ENCODE measurements at places on chromosomes 6 and 20.

- no peak for DNase-seq
These were observed 125.1 kb downstream of the SNX5 start for GRCh38 chr20:17843246-17844132.

DNA sequence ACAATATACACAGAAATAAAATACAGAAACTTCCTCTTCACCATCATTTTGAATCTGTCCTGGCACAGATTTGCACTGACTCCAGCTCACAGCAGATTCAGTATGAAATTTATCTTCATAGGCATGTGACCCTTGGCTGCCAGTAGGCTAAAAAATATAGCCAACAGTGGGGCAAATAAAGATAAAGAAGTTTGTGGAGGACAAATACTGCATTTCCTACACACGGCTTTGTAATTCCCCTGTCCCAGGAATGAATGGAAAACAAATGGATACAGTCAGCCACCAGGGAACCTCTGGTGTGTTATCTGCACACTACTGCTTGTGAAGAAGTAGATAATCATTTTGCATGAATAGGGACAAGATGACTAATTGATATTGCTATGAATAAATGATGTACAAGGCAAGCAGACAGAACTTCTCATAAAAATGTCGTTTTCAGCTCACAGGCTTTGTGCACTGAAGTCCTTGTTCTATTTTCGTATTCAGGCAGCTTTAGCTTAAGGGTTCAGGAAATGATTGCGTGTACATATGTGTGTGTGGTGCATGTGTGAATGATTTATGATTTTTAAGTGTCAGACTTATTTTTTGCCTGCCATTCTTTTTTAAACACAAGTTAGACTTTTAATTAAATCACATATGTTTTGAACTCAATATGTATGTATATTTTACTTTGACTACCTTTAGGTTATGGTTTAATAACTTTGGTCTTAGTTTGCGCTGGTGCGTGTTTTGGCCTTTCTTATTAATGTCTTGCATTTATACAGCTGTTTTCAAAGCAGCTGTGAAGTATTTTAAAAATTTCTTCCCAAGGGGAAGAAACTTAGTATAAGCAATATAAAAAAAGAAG, 543.8 kb upstream of the JAG1 start:
- DNase-seq, result no peak

- DNase-seq, result peak; percentile 46
These were observed 1.1 kb downstream of the SPAG4 start for GRCh38 chr20:35616465-35617396.

DNA sequence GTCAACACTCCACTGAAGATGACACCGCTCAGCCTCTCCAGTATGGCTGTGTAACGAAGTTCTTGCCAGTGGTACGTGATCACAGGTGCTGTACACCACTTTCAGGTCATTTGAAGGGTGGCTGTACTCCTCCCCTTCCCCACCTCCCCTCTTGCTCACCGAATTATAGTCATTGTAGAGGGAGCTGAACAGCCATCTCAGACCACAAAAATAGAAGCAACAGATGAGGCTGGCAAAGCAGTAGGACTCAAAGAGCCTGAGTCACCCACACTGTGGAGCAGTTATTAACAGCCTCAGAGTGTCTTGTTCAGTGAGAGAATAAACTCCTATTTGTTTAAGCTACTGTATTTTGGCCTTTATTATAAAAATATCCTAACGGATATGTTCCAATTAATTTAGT, 192.5 kb upstream of the MCHR2 start:
- no peak for DNase-seq

DNA sequence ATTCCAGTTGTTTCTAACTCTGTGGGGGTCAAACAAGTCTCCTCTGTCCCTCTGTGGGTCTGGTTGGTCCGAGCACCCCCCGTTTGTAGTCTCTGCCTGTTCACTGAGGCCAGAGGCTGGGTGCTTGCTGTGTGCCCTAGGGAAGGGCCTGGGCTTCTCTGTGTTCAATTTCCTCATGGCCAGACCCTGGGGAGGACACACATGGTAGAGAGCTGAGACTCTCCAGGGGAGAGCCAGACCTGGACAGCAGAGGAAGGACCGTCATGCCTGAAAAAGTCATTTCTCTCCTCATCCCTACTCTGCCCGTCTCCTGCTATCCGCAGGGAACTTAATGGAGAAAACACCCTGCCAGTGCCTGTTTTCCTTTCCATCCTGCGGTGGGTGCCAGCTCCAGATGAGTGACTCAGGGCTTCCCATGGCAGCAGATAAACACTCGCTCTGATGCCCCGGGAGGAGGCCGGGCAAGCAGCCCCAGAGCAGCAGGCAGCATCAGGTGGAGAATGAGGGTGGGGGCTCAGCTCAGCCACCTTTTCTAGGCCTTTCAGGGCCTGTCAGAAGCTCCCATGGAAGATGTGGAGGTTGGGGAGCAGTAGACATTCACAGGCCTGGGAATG, 51.9 kb downstream of the SNAI1 start:
- DNase-seq, result no peak

- DNase-seq, result no peak
These were observed 9.9 kb upstream of the BAK1 start for GRCh38 chr6:33589731-33590530.

GRCh38 chr6:39228111-39228971, 934 bp downstream of the KCNK5 start:
- DNase-seq, result no peak

GRCh38 chr20:18702736-18703135, 110.8 kb upstream of the SCP2D1 start:
- DNase-seq, result no peak

- no peak for DNase-seq
These were observed 198.7 kb downstream of the RIMS1 start for GRCh38 chr6:72084992-72085569.

- DNase-seq, result no peak
These were observed 1.8 kb upstream of the CARMIL1 start for GRCh38 chr6:25277386-25277785.

DNA sequence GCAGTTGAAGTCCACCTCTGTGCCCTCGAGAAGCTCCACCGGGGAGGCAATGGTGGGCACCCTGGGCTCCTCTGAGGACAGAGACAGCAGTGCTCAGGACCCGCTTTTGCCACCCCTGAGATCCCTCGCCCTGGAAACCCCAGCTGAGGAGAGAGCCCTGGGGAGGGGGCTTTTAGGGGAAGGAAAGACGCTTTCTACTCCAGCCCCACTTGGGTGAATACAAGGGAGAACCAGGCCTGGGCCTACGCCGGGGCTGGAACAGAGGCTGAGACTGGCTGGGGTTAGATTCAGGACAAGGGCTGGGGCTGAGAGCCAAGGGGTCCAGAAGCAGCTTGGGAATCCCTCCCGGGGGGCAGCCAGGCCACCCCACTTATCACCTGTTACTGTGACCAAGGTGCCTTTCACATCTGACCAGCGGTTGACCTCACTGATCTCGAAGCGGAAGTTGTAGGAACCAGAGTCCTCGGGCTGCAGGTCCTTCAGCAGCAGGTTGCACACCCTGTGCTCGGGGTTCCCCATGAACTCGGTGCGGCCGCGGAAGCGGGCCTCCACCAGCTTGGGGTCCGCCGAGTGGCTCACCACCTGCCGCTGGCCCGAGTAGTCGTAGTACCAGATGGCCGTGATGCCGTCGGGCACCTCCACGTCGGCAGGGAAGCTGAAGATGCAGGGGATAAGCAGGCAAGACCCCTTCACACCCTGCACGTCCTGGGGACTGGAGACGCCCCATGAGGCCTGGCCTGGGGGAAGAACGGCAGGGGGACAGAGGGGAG, 6.2 kb downstream of the SIGLEC1 start:
- DNase-seq, result no peak

- DNase-seq, result no peak
These were observed 38.5 kb downstream of the TRAM2 start for GRCh38 chr6:52538252-52538900.

DNA sequence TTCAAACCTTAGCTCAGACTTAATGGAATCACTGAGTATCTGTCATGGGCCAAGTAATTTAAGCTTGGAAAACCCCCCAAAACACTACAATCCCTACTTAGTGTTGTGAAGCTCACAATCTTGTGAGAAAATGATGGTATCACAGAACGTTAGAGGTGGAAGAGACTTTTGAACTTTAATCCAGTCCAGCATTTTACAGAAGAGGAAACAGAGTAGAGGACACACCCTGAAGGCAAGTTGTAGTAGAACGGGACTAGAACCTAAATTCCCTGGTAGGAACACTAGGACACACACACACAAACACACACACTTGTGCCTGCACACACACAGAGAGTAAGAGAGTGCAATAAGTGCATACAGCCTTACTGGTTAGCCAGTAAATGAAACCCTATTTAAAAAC, 50.2 kb upstream of the CAP2 start:
- no peak for DNase-seq

DNA sequence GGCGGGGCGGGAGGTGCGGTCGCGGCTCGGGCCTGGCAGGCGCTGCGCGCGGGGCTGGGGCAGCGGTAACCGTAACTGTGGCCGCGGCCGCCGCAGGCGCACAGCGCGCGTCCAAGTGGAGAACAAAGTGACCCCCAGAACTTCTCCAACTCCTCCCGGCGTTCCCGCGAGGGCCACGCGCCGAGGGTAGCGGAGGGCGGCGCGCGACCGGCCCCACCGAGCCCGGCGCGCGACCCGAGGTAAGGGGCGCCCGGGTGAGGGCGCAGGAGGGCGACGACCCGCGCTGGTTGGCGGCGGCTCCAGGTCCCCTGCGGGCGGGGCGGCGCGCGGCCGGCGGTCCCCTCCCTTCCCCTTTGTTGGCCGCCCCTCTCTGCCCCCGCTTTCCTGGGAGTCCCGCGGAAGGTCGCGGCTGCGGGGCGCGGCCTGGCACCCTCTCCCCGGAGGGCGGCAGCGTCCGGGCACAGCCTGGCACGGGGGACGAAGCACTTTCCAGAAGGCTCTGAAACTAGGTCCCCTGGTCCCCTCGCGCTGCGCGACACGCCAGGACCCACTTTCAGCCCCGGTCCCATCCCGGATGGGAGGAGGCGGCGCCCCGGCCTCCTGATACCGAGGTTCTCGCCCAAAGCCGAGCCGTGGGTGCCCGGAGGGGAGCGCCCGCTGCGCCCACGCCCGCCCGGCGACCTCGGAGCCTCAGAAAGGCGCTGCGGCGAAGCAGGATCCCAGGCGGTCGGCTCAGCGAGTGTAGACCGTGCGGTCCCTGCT, at the start of gene TIAM2:
Gene TIAM2, plus strand, starts transcription at position 62 of the 762 bp plus-strand sequence. CDS start 133,909 bp downstream, outside the sequence.
- DNase-seq, result peak; percentile 17

GRCh38 chr20:63858393-63859165, 2.7 kb upstream of the ABHD16B start:
- no peak for DNase-seq
